ENCODE measurements at places on chromosomes 3 and 15. TPM values are rescaled to one million over a fixed set of nuclear protein-coding genes. Genes with fewer than 3 reads are reported as not detected.
A peak's percentile ranks its signal among the peaks of the same experiment; 100 is the strongest.

The KBTBD8 gene
- 5.1 TPM for total RNA-seq

The PCCB gene
- 14.7 TPM for total RNA-seq

DNA sequence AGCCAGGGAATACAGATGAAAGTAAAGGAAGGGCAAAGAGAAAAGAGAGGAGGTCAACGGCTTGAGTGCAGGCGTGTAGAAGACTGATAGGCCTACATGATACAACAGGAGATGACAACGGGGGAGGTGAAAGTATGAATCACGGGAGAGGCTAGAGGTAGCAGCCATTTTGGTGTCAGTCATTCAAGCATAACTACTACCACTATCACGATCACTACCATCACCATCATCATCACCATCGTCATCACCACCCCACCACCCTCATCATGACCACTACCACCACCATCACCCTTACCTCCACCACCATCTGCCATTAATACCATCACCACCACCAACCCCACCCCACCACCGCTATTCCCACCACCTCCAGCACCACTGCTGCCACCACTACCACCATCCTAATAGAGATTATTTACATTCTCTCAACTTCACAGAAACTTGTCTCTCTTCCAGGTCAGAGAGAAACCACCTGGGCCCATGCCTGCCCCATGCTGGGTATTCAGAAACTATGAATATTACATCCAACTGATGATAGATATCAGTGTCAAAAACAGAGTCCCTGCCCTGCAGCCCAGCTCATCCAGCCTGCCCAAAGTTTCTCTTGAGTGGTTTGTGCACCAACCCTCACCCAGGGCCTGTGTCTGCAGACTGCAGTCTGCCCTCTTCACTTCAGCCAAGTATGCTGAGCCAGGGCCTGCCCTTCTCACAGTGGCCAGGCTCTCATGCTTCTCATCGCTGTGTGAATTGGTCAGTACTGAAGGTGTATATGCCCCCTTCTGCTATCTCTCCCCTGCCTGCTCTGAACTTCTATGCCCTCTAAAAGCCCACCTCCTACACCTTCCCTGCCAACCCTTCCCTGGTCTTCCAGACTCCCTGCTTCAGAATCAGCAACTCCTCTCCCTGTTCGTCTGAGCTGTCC lies 215.6 kb upstream of the TLE3 start:
- DNase-seq: no peak

DNA sequence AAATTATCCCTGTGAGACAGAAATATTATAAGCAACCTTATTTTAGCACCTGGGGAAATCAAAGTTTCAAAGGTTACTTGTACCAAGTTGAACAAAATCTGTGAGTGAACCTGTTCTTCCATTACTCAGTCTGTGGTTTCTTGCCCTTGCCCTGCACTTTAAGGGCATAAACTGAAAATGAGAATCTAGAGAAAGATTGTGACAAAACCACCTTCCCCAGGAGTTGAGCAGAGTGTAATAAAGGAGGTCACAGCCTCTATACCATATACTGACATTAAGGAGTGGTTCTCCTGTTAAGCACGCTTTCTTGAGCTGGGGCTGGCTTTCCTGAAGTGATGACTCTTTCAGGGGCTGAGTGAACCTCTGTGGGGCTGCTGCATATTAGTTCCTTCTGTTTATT lies 143.4 kb downstream of the PDCD6IP start:
- DNase-seq: no peak

GRCh38 chr3:194130807-194131589 lies 5.0 kb upstream of the HES1 start:
- DNase-seq: peak; percentile 14

DNA sequence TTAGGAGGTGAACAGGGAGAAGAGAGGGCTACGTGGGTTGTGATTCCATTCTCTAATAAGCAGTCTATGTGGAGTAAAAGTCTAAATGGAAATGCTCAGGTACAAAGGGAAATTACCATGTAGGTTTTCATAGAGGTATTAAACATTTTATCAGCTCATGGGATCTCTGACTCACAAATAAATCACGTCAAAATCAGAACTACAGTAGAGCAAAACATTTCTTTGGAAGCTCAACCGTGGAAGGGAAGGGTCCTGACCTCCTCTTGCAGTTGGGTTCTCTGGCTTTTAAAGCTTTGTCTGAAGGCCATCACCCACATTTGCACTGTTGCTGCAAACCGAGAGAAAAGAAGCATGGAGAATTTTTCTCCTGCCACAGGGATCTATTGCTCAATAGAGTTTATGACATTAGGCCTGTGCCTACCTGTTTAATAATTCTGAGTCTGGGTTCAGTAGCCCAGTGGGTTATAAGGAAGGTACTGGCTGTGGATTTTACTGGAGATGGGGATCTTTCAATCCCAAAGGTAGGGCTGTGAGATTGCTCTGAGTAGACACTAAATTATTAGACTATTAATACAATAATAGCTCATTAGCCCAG lies 24.2 kb upstream of the PGPEP1L start:
- DNase-seq: no peak

GRCh38 chr15:65730549-65731172 lies 61.4 kb downstream of the DENND4A start:
- DNase-seq: no peak

DNA sequence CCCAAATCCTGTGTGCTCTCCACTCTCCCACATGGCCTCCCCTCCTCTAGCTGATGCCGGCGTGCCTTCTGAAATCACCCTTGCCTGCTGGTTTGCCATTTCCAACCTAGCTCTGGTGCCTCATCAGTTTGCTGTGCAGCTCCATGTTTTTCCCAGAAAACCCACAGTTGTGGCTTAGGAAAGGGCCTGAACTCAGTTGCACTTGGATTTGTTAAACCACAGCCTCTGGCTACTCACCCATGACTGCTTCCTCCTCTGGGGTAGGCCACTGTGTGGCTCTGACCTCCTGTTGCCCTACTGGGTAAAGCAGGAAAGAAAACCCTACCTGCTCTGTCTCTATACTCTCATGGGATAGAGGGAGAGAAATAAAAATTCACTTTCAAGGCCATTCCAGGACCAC lies 97.3 kb downstream of the DAPK2 start:
- DNase-seq: no peak

GRCh38 chr3:188453431-188454384 lies 299.8 kb downstream of the LPP start:
- no peak for DNase-seq

DNA sequence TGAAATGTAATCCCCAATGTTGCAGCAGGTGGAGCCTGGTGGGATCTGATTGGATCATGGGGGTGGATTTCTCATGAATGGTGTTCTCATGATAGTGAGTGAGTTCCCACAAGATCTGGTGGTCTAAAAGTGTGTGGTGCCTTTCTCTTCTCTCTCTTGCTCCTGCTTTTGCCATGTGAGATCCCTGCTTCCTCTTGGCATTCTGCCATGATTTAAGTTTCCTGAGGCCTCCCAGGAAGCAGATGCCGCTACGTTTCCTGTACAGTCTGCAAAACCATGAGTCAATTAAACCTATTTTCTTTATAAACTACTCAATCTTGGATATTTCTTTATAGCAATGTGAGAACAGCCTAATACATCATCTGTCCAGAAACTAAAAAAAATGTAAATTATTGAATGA lies 298.3 kb downstream of the MEX3B start:
- DNase-seq: no peak

- no peak for DNase-seq
These were observed 38.4 kb downstream of the ITPR1 start for GRCh38 chr3:4531478-4532025.

GRCh38 chr3:60675424-60675823 lies 575.8 kb downstream of the FHIT start:
- DNase-seq: no peak

GRCh38 chr3:194189243-194189791 lies 53.4 kb downstream of the HES1 start:
- no peak for DNase-seq

DNA sequence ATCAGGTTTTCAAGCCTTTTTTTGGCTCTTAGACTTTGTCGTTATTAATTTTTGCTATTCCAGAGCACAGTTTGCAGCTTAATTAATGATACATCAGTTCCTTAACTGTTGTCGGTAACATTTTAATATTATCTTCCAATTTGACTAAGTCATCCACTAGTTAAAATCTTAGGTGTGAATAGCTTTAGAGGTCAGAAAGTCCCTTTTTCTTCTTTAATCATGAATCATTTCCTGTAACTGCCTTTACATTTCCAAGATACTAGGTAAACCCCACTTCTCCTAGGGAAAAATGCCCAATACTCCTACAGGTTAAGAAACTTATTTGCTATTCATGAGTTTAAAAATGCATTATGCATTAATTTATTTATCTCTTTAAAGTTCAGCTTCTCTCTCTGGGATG lies 260.9 kb upstream of the CFAP20DC start:
- no peak for DNase-seq

DNA sequence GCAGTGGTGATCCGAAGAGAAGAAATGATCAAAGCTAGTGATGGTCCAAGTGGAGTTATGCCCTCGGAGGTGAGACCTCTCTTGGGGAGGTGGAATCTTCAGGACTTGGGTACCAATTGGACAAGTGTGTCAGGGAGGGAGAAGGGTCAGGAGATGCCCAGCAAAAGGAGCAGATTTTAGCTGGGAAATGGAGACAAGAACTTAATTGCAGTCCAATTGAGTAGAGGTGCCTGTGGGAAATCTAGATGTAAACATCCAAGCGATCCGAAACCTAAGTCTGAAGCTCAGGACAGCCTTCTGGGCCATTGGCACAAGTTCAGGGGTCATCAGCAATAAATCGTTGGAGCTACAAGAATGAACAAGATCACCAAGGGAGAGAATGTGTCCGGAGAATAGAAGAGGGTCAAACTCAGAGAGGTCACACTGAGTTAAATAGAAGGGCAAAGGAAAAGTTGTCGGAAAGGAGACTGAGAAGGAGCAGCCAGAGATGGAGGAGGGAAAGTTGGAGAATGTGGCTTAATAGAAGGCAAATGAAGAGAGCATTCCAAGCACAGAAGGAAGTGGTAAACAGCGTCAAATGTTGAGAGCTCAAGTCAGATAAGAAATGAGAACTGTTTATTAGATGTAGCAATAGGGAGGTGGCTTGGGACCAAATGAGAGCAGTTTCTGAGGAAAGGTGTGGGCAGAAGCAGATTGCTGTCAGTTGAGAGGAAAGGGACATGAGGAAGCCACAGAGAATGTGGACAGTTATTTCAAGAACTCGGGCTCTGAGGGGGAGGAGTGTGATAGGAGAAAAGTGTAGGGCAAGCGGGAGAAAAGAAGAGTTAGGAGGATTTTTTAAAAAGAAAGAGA lies 64.2 kb upstream of the FNDC3B start:
- no peak for DNase-seq
